ENCODE measurements at places on chromosomes 7 and 10.

DNA sequence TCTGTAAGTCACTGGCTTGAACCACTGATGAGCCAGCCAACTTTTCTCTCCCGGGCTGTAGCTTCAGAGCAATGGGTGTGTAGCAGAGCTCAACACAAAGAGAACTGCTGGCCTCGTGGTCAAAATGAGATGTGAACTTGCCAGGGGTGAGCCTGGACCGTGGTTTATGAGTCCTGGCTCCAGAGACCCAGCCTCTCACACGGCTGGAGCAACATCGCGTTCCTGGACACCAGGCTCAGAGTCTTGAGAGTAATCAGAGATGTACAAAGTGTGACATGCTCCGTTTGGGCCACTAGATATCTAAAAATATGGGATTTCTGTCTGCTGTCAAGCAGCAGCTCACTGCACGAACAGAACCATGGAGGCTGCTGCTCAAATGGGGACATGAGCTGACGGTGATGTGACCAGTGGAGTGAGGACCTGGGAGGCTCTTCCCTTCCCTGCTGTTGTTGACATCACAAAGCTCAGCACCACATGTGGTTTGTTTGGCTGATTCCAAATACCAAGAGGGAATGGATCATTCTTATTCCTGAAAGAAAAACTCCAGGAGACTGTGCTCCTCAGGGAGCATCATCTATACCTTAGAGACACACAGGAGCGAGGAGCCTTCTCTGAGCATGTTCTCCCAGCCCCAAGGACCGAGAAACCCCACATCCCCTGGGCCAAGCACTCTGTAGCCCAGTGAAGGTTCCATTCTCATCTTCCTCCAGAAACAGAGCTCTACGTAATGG is 9.2 kb upstream of the SVIL start:
- no peak for DNase-seq

GRCh38 chr7:56495165-56495564 is 378.9 kb upstream of the NUPR2 start:
- DNase-seq: no peak

DNA sequence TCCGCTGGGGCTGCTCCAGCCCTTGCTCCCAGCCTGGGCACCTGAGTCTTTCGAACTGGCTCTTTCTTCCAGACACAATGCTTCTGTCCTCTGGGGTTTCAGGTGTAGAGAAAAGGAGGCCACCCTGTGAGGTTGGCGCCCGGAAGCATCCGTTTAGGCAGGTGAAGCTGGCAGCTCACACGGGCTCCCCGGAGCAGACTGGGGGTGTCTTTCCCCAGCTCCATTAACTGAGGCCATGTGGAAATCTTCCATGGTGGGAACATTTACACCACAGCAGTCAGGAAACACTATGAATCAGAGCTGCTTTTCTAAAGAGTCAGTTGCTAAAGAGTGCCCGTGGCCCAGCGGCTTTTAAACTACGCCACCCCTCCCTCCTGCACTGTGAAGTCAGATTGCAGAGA is 29.2 kb downstream of the PRKAG2 start:
- no peak for DNase-seq

DNA sequence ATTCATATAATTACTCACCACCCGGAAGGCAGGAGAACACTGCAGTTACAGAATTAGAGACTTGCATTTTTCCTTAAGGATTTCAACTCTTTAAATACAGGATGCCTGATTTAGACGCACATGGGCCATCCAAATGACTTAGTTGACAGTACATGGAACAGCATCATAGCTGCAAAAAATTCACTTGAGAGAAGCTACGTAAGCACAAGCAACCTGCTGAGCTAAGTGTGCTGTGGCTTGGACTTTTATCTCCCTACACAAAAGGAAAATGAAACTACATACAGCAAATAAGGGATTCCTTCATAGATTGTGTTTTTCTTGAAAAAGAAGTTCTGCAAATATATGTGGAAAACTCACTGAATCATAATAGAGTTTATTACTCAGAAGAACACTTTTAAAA is 152.6 kb downstream of the POU6F2 start:
- DNase-seq: no peak

GRCh38 chr7:138890499-138891445 is 90.4 kb downstream of the KIAA1549 start:
- no peak for DNase-seq

- peak; percentile 15 for DNase-seq
Measured at GRCh38 chr10:33460505-33461294, 126.2 kb upstream of the NRP1 start.

- no peak for DNase-seq
Measured at GRCh38 chr7:47826754-47827153, 121.5 kb downstream of the PKD1L1 start.

DNA sequence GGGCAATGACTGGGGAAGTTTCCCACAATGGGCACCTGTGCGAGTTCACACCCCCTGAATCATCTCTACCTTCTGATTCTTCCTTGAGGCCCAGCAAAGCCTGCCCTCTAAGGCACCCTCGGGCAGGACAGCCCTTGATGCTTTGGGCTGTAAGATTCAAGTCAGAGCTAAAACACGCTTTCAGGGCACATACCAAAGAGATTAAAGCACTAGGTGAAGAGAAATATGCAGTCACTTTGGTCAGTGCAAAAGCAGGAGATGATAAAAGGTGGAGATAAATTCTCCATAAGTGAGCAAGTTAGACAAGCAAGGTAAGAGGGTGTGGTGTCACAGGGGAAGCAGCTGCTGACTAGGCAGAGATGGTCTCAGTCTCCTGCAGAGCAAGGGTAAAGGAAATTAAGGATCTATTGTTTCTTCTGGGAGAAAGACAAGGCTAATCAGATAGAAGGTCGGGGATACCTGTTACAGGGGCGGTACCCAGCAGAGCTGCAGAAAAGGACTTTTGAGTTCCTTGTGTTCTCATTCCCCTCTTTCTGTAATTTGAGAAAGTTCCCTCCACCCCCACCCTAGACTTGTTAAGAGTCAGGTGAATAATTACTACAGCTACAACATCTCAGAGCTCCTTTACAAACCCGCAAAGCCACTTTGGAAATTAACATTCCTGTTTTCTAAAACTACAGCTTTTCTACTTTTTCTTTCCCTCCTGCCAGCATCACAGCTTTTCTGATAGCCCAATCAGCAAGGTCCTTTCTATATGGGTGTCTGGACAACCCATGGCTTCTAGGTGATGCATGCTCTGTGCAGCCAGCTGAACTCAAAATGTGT is 26.4 kb downstream of the PDLIM1 start:
- no peak for DNase-seq

- no peak for DNase-seq
Measured at GRCh38 chr7:1078519-1078918, 9.4 kb upstream of the GPER1 start.

DNA sequence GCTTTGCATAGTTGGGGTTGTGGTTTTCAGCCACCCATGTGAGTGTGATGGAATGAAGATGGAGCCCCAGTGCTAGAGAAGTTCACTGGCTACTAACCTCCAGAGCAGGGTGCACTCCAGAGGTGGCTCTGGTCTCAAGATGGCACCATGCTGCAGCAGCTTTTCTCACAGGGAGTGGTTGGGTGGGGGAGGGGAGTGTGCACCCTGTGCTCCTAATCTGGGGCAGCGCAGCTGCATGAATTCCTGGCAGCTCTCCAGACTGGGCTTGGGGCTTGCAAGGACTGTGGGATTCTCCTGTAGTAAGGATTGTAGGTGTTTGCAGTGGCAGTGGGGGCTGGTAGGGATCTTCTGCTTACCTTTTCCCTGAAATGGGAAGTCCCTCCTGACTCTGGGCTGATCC is 23.7 kb downstream of the PHTF2 start:
- DNase-seq: no peak

DNA sequence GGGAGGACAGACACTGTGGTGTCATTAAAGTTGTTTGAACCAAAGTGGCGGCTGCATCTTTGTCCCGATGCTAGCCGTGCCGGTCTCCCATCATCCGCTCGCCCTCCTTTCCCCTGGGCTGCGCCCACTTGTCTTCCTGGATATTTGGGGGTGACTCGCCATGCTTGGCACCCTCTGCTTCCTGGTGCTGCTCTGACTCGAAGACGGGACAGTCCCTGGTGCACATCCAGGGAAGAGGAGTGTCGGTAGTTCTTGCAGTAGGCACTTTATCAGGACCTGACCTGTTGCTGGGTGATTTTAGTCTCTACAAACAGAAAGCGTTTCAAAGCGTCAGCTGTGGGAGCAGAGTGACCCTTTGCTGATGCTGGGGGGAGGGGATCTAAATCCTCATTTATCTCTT is 68.3 kb upstream of the DNAJB6 start:
- no peak for DNase-seq

- no peak for DNase-seq
Measured at GRCh38 chr7:19061331-19061730, 56.1 kb downstream of the TWIST1 start.

DNA sequence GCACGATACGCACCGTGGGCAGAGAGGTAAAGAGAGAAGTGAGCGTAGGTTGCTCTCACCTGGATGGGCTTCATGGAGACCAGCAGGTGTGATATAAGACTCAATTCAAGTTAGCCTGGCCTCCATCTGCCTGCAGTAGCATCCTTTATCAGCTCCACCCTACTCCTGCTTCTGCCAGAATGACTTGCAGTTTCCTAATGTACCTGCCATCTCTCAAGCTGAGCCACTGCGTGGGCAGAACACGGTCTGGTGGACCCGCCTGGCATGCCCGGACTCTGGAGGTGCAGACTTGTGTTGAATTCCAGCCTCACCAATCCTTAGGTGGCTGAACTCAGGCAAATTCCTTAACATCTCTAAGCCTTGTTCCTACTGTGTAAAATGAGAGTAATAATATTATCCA is 64.3 kb downstream of the STEAP1B start:
- no peak for DNase-seq

DNA sequence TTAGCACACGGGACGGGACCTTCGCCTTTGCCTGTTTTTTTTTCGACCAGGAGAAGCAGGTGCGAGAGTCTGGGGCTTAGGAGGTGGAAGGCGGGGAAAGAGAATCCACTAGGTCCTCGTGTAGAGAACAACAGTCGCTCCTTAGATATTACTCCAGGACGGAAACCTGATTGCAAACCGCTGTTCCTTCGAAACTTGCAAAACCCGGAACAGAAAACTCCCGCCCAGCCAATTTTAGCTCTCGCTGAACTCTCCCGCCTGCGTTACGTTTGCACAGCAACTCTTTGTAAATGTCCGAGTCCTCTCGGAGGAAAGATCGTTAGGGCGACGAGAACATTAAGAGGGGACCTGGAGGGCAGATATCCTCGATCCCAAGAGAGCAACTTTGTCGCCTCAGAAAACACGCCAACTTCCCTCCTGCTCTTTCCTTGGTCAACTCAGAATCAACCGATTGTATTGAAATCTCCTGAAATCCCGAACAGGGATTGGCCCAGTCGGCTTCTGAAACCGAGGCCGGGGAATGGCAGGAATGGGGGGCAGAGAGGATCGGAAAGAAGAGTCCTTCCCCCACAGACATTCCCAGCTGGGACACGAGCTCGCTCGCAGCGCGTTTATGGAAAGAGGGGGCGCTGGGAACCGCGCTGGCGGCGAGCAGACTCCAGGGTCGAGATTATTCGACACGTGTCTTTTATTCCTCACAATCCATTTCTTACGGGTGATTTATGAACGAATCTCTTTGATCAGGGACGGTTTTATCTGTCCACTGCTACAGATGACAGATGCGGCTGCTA is 9.9 kb downstream of the TWIST1 start:
- no peak for DNase-seq
